ENCODE measurements at places on chromosomes 7 and 10. TPM values are rescaled to one million over a fixed set of nuclear protein-coding genes. Genes with fewer than 3 reads are reported as not detected.

The OR2A12 gene
- not detected for total RNA-seq

The LLCFC1 gene
- not detected for total RNA-seq

The ZPBP gene
- not detected for total RNA-seq

The MYH16 gene
- 0.88 TPM for total RNA-seq

The MBL2 gene
- total RNA-seq: not detected

The OR2A7 gene
- total RNA-seq: not detected

The HABP2 gene
- 0.13 TPM for total RNA-seq

The NKX1-2 gene
- 0.04 TPM for total RNA-seq

The PKD2L1 gene
- total RNA-seq: 0.15 TPM

The CAV2 gene
- total RNA-seq: 168 TPM

Measured in A549 treated with DMSO at 1 μM for 4 hours (cell line).